ENCODE measurements at places on chromosomes 3 and 15.

- DNase-seq, result no peak
These were observed 40.0 kb downstream of the FMN1 start for GRCh38 chr15:33154351-33155166.

GRCh38 chr3:195096484-195097330 is 174.3 kb downstream of the XXYLT1 start:
- no peak for DNase-seq

DNA sequence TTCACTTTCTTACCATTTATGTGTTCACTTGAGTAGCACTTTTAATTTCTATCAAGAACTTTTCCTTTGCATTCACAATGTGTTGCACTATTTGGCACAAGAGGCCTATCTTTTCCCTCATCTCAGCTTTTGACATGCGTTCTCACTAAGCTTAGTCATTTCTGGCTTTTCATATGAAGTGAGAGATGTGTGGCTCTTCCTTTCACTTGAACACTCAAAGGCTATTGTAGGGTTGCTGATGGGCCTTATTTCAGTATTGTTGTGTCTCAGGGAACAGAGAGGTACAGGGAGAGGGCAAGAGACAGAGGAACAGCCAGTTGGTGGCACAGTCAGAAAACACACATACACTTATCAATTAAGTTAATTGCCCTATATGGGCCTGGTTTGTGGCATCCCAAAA is 127.4 kb upstream of the MLF1 start:
- no peak for DNase-seq

DNA sequence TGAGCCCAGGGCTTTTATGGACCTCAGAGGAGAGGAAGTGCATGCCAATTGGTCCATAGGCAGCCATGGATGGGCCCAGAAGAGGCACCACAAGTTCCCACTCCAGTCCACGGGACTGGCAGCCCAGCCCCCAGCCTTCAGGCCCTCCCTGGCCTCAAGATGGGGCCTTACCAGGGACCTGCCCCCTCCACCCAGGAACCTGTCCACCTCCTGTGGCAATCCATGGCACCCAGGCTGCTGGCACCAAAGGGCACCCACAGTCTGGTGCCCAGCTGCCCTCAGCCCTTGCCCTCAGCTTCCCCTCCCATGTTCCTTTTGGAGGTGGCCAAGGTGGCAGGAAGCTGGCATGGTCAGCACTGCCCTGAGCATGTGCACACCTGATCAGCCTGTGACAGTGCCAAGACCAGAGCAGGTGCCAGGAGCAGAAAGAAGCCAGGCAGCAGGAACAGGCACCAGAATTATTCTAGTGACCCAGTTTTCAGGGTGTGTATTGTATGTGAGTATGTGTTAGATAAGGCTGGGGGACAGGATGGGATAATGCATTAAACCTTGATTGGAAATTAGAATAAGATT is 415.0 kb downstream of the NTRK3 start:
- DNase-seq, result no peak

GRCh38 chr3:100144255-100144866 is 30.1 kb upstream of the FILIP1L start:
- DNase-seq, result no peak

GRCh38 chr3:149368674-149369497 is 8.6 kb downstream of the TM4SF1 start:
- DNase-seq, result no peak

GRCh38 chr3:165815682-165816081 is 21.5 kb downstream of the BCHE start:
- no peak for DNase-seq

GRCh38 chr3:127020543-127020942 is 37.6 kb downstream of the PLXNA1 start:
- DNase-seq, result no peak

DNA sequence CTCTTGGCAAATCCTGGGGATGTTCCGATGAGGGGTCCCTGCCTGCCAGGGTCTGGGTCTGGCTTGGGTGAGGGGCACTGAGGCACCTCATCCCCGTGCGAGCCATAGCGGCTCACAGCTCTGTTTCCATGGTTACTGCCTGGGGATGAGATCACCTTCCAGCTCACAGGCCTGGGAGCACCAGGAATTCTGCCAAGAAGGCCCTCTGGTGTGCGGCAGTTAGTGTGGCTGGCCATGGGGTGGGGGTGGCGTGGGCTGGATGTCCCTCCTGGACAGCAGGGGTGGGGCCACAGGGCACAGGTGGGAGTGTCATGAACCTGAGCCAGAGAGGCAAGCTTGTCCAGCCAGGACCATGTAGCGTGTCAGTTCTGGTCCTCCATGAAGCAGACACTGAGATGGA is 22.1 kb upstream of the PRR23E start:
- DNase-seq, result no peak

GRCh38 chr15:66740802-66741201 is 38.8 kb downstream of the SMAD6 start:
- DNase-seq, result no peak

- DNase-seq, result no peak
These were observed 20.5 kb downstream of the CCR9 start for GRCh38 chr3:45906681-45907407.

GRCh38 chr3:151919030-151919328 is 45.5 kb downstream of the SUCNR1 start:
- DNase-seq, result no peak

DNA sequence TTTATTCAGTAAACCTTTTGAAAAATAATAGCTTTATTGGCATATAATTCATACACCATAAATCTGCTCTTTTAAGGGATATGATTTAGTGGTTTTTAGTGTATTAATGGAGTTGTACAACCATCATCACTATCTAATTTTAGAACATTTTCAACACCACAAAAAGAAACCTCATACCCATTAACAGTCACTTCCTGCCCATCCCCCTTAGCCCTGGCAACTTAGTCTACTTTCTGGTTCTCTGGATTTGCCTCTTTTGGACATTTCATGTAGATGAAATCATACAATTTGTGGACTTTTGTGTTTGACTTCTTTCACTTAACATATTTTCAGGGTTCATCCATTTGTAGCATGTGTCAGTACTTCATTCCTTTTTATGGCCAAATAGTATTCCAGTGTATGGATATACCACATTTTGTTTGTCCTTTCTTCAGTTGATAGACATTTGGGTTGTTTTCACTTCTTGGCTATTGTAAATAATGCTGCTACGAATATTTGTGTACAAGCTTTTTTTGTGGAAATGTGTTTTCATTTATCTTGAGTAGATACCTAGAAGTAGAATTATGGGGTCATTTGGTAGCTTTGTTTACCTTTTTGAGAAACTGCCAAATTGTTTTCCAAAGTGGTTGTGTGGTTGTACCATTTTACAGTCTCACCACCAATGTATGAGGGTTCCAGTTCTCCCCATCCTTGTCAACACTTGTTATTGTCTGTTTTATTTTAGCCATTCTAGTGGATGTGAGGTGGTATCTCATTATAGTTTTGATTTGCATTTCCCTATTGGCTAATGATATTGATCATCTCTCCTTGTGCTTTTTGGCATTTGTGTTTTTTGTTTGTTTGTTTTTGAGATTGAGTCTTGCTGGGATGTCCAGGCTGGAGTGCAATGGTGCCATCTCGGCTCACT is 45.8 kb downstream of the SMAD3 start:
- no peak for DNase-seq

DNA sequence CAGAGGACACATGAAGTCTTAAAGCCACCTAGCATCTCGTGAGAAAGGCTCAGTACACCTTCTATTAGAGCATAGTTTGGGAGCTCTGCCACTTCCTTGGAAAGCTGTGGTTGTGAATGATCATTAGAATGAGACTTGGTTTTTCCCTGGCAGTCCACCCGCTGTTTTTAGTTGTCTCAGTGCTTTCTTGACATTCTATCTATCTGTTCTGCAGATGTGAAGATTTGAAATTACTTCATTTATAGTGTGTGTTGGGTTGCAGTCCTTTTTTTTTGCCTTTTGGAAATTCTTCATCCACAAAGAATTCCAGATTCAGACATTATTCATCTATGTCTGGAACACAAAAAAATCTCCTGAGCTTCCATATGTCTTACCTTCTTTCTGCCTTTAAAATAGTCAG is 23.7 kb downstream of the PPP2R3A start:
- no peak for DNase-seq

- no peak for DNase-seq
These were observed 244.5 kb downstream of the RBMS3 start for GRCh38 chr3:29525254-29525881.

DNA sequence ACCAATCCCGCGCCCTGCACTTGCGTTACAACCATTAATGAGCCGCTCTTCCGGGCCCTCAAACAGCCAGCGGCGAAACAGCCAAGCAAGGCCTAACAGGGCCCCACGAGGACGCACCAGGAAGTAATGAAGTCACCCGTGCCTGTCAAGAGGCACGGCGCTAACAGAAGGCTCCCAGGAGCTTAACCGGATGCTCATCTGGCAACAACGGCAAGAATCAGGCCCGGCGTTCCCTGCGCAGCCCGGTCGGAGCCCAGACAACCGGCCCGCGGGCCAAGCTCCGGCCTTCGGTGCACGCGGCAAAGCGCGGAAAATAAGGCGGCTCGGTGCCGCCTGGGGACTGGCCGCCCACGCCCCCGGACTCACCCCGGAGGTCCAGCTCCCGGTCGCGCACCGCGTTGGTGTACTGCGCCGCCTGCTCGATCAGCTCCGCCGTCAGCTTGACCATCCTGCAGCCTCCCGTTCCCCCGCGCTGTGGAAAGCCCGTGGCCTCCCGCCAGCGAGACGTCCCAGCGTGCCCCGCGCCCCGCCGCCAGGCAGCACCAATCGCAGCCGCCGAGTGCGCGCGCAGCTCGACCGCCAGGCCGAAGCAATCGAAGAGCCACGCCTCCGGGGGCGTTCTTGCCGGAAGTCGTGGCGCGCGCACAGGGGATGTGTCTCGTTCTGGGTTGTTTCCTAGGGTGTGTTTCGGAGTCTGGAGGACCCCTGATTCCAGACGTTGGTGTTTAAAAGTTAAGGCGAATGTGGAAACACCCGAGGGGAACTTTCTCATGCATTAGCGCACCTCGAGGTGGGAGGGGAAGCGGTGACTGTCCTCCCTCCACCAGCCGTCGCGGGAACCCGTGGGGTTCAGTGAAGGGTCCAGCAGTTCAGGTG is at the start of gene SNRPA1:
TSS of gene SNRPA1 (minus strand) at position 518 of the 876 bp plus-strand sequence. CDS start at position 448, 70 bp downstream.
- peak; percentile 95 for DNase-seq

DNA sequence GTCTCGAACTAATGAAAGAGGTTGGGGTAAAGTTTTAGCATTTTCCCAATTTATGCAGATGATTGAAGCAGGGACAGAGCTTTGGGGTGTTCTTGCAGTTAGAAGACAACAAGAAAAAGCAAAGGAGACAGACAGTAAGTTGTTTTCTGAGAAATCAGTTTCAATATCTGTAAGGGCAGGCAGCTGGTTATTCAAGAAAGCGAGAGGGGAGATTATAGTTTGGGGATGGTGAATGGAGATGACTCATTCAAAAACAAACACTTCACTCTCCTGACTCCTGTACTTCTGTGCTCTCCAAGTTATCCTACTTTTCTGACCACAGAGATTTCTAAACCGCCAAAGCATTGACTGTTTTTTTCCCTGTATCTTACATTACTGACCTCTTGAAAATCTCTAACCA is 352.0 kb downstream of the GAP43 start:
- DNase-seq, result no peak

DNA sequence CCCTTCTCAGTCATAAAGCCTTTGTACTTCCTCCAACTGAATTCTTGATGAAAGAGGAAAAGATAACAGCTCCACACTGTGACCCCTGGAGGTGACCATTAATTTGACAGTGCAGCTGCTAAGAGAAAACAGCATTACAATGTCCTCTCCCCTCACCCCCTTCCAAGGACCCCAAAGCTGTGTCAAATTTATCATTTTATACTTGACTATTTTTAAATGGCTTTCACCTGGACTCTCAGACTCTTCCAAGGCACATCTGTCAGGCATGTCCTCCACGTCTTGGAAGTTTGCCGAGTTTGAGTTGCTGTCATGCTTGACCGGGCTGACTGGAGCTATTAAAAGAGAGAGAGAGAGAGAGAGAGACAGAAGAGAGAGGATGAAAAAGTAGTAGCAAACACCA is 236.5 kb downstream of the WDR72 start:
- no peak for DNase-seq

DNA sequence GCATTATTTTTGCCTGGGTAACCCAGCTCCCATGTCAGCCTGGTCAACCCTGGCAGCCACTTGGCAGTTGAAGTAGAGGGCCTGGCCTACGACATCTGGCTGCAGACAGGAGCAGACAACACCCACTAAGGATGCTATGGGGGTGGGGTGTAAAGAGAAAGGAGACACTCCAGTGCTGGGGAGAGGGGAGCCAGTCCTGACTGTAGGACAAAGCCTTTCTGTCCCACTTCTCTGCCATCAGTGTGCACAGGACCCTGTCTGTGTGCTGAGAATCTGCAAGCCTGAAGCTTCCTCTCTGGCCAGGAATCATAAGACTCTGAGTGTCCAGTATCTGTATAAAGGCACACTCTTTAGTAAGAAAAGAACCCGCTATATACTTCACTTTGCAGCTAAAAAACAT is 96.3 kb upstream of the CHRM5 start:
- DNase-seq, result no peak

DNA sequence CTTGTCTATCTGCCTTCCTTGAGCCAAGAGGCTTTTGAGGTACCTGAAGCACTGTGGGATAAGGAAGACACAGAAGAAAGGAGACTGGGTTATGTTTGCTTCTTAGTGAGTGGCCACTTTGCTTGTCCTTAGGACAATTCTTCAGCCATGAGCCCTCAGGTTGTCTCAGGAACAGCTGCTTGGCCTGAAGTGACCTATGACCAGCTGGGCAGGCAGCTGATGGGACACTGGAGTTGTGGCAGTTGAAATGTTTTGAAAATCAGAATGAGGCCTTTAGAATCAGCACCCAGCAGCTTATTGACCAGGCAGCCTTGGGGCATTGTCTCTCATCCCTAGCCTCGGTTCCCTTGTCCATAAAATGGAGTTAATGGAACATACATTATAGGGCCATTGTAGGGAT is 37.0 kb downstream of the RBP2 start:
- DNase-seq, result no peak

GRCh38 chr3:71218508-71218907 is 365.0 kb downstream of the FOXP1 start:
- no peak for DNase-seq

GRCh38 chr3:30289766-30290165 is 316.6 kb upstream of the TGFBR2 start:
- DNase-seq, result no peak

DNA sequence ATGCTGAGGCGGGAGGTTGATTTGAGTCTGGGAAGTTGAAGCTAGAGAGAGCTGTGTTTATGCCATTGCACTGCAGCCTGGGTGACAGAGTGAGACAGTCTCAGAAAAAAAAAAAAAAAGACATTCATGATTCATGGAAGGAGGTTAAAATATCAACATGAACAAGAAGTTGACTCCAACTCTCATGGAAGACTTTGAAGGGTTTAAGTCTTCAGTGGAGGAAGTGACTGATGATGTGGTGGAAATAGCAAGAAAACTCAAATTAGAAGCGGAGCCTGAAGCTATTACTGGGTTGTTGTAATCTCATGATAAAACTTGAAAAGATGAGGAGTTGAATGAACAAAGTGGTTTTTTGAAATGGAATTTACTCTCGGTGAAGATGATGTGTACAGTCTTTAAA is 491.8 kb downstream of the SQOR start:
- no peak for DNase-seq
